ENCODE measurements at places on chromosomes 16 and 17. TPM values are rescaled to one million over a fixed set of nuclear protein-coding genes. Genes with fewer than 3 reads are reported as not detected.

- H3K4me1 ChIP-seq: no peaks in the 10 kb centered on the region
- H3K4me3 ChIP-seq: no peak overlapping the region
- H3K27me3 ChIP-seq: no peaks in the 10 kb centered on the region
Observed at GRCh38 chr17:63809970-63810369, 17.3 kb upstream of the PSMC5 start.

DNA sequence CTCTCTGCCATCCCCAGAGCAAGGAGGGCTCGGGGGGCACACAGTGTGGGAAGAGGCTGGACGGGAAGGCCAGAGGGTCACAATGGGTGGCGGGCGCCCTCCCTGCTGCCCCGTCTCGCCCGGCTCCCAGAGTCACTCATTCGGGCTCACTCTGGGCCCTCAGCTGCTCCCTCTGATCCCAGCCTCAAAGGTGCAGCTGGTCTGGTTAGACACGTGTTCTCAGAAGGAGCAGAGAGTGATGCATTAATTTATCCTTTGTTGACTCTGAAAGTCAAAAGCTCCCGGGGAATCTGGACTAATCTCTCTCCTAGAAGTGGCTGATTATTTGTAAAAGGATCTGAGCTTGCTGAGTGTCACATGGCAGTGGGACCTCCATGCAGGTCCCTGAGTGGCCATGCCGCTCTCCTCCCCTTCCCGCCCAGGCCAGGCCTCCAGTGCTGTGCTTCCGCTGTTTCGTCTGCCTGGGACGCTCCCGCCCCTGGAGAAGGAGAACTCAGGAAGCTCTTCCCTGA lies 87.5 kb downstream of the SEC14L1 start:
- H3K27ac ChIP-seq: no peak overlapping the region
- H3K4me3 ChIP-seq: no peak overlapping the region
- H3K27me3 ChIP-seq: peaks cover 2% of the 10 kb centered on the region
- H3K36me3 ChIP-seq: peaks cover 15% of the 10 kb centered on the region
- DNase-seq: no peak

DNA sequence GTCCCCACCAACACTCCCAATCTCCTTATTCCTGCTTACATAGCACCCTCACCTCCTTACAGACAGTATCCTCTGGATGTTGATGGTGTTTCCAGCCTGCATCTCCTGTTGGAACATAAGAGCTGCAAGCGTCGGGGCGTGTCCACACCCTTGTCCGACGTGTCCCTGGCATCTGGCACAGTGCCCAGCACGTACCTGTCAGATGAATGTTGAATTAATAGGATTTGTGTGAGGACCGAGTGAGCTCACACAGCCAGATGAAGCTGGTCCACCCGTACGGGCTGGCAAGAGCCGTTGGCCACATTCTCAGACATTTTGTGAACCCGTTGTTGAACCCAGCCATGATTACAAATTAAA lies 12.2 kb upstream of the CBX4 start:
- peaks cover 18% of the 10 kb centered on the region for H3K27me3 ChIP-seq
- DNase-seq: no peak
- no peaks in the 10 kb centered on the region for H3K36me3 ChIP-seq
- peaks cover 22% of the 10 kb centered on the region for H3K4me1 ChIP-seq

GRCh38 chr16:79845033-79845733 lies 244.6 kb upstream of the MAF start:
- H3K36me3 ChIP-seq: no peaks in the 10 kb centered on the region
- H3K4me3 ChIP-seq: no peak overlapping the region
- DNase-seq: no peak
- no peaks in the 10 kb centered on the region for H3K4me1 ChIP-seq

DNA sequence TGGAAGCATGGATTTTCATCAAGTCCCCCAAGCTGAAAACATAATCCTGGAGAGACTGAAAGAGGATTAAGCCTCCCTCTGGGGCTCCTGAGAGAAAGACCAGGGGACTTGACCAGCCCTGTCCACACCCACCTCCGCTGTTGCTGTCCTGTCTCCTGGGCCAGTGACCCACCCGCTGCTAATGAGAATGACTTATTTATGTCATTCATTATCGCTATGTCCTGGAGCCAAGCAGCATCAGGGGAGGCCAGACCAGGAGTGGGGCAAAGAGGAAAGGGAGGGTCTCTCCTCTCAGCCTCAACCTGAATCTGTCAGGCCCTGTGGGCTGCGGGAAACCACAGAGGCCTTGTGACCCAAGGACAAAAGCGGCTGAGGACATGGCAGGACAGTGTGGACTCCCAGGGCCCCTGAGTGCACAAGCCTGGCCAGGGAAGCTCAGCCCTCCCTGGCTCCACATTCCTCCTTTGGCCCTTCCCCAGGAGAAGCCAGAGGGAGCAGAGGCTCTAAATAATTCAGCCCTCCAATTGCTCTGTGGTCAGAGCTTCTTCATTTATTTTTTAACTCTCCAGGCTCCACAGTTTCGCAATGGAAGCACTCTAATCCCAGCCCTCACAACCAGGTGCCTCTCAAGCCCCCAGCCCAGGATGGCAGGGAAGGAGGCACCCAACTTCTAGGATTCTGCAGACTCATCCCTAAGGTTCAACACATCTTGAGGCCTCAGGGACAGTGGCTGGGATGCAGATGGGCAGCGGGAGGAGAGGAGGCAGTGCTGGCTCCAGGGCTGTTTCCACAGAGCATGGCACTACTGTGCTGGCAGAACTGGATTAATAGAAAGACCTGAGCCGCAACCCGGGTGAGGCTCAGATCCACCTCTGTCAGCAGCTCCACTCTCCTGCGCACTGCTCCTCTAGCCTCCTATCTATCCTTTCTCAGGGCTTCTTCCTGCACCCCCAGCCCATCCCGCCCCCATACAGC lies 19.1 kb downstream of the CUEDC1 start:
- H3K4me3 ChIP-seq: peak overlapping the region; percentile 46
- H3K4me1 ChIP-seq: peaks cover 65% of the 10 kb centered on the region
- 0 out of 2 replicates have a peak, but pooled peaks cover 4% of the 10 kb centered on the region for H3K36me3 ChIP-seq

DNA sequence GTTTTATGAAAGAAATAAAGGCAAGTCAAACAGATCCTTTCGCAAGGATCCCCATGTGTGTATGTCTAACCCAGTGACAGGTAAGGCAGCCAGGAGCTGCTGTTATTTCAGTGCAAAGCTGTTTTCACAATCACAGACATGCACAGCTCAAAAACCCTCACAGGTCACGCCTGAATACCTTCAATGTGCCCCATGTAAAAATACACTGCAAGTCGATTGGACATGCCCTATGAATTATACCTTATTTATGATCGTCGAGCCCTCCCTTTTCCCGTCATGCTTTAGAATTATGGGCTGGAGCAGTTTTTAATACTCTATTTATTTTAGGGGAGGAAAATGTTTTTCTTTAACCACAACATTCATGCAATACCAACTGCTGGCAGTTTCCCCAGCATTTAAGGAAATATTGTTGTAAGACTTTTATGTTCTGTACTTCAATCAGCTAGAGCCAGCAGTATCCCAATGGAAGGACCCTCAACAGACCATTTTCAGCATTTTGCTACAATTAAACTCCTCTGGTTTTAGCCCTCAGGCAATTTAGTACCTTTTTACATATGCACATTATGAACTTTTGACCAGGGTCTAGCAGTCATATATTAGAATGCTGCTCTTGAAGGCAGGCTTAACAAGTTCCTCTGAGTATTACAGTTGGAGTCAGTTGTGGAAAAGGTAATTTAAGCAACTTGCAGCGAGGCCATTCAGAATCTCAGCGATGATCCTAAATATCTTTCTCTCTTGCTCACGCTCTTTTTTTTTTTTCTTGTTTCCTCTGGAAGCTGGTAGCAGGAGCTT lies 362.2 kb downstream of the WWOX start:
- H3K27me3 ChIP-seq: no peaks in the 10 kb centered on the region
- no peak overlapping the region for H3K27ac ChIP-seq
- no peaks in the 10 kb centered on the region for H3K4me1 ChIP-seq
- H3K36me3 ChIP-seq: 0 out of 2 replicates have a peak, but pooled peaks cover 5% of the 10 kb centered on the region
- H3K4me3 ChIP-seq: no peak overlapping the region

Gene KRTAP3-1
- 3.0 TPM for total RNA-seq
